ENCODE measurements at places on chromosomes 4 and X.

DNA sequence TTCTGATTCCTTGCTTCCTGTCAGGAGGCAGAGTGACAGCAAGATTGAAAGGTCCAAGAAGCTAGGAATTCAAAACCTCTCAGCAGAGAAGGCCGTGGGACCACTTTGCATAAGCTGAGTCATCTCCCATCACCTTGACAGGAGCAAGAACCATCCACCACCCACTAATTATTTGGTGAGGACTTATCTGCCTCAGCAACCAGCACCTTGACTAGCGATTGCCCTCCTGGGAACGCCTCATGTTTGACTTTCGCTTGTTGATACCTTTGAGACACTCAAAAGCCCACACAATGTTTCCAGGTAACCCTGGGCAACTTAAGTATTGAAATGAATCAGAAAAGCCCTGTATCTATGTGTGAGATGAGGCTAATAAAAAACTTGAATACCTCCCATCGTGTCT lies 233.5 kb upstream of the GYPA start:
- DNase-seq = no peak

DNA sequence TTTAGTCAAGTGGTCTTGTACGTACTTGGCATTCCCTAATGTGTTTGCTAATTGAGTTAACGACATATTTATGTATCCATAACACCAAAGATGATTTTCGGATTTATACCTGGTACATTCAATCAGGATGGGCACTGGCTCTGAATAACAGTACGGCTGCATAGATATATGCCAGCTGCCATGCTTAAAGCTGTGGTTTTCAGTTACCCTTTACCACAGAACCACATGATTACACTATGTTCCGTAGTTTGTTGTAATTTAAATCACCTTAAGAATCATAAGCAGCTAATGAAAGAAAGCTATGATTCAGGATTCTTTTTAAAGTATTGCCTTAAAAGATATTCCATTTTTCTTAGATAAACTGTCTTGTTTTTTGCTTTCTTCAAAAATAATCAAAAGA lies 53.6 kb downstream of the FIP1L1 start:
- no peak for DNase-seq

DNA sequence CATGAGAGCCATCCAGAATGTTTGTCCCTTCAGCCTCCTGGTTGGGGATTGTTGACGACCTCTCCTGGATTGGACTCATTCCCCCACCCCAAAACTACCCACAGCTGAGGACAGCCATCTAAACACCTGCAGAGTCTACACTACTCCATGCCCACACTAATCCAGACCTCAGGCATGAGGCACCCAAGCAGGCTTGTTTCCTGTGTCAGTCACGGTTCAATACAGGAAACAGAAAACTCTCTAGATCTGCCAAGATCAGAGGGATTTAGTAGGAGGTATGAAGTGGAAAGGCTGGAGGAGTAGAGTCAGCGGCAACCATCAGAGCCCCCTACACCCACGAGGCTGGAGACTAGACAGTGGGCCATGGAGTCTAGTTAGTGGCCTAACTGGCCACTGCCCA lies 37.7 kb downstream of the HAND2 start:
- DNase-seq = no peak

DNA sequence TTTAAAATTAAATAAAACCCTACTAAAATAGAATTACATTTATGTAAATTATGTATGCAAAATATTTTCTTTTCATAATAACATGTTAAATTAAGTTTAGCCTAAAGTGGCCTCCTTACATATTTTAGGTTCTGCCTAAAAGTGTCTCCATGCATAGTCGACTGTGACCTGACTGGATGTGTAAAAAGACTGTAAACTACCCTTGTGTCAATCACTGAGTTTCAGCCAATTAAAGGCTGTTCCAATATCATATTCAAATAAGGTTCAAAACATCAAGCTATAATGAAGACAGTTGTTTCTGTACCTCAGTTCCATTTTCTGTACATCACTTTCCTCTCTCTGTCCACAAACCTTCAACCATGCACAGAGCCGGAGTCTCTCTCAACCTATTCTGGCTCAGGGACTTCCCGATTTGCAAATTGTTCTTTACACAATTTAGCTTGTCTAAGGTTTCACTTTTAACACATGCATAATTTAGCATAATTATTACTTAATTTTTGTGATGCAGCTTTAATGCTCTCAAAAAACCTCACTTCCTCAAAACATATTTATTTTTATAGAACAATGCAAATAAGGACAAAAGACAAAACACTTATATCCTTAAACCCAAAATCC lies 60.1 kb downstream of the SH3RF1 start:
- DNase-seq = no peak

- no peak for DNase-seq
Measured at GRCh38 chrX:120517936-120518335, 42.8 kb downstream of the CUL4B start.

DNA sequence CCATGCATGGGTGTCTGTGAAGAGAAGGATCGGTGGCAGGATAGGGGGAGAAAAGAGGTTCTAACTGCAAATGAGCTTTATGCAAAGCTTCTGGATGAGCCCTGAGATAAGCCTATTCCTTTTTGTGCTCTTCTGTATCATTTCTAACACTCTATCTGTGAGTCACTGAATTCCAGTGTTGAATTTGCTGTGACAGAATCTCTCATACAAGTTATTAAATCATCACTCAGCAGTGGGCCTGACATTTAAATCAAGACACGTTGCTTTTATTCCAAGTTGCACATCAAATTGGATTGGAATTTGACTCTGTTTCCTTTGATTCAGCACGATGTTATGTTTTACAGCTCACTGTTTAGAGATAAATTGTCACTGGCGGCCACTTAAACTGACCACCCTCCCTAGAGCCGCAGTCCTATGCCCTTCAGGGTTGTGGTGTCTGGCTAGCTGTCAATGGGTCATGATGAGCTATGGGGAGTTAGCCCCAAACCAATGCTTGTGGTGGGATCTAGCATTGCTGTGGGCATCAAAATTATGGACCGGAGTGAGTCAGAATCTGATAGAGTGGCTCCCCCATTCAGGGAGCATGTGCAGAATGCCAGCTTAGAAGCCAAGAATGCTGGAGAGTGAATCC lies 42.7 kb downstream of the LHFPL1 start:
- no peak for DNase-seq

DNA sequence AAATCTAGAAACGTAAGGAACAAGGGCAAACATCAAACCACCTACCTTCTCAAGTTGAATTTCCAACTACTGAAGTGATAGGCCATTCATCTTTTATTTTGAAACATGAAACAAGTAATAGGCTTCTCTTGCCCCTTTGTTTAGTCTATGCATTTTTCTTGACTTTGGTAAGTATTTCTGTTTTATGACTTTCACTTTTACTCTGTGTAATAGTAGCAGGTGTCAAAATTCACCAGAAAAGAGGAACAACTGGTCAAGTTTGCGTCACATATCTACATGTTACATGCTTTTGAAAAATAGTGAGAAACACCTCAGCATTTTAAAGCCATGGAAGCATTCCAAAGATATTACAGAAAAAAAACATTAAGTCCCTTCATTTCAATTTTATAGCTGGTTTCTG lies 157.1 kb upstream of the FTHL17 start:
- no peak for DNase-seq

DNA sequence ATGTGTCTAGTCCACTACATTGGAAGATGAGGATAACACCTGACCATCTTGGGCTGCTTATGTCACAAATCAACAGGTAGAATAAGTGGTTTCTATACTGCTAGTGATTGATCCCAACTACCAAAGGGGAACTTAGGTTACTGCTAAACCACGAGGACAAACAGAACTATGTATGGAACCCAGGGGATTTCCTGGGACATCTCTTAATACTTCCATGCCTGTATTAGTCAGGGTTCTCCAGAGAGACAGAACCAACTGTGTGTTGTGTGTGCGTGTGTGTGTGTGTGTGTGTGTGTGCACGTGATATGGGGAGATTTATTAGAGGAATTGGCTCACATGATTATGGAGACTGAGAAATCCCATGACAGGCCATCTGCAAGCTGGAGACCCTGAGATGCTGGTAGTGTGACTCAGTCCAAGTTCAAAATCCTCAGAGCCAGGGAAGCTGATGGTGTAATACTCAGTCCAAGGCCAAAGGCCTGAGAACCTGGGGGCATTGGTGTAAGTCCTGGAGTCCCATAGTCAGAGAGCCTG lies 16.2 kb upstream of the AFF1 start:
- no peak for DNase-seq

GRCh38 chr4:101989551-101989950 lies 199.0 kb downstream of the BANK1 start:
- DNase-seq = no peak

DNA sequence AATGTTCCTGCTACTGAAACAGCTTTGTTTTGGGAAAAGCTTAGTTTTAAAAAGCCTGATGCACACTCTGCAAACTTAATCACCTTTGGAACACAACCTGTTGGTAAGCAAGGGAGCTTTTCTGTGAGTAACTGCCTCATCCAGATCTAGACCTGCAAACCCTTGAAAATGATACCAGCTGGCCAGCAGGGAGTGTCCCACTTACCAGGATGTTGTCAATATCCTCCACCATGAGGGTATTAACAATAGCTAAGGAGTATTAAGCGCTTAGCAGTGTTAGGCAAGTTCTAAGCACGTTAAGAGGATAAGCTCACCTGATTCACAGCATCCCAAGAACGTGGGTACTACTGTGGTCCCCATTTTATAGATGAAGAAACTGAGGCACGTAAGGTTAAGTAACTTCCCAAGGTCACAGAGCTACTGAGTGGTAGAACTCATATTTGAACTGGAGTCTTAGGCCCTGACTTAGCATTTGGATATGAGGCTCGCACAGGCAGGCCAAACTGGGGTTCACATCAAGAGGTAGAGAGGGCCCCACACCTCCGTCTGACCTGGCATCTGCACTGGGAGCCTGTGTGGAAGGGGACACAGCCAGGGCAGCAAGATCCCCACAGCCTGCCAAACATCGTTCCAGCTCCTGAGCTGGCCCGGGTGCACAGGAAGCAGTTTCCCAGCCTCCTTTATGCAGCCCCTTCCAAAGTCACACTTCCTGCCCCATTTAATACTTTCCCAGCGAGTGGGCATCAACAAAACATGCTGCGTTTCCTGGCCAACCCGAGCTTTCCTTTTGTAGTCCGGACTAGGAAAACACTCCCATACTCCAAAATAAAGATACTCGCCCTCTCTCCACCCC lies 32.7 kb downstream of the IRF2 start:
- DNase-seq = peak; percentile 60

GRCh38 chrX:19563327-19563726 lies 48.0 kb upstream of the MAP3K15 start:
- DNase-seq = no peak
